GM20000 (cell line): ENCODE measurements at places on chromosomes 11 and 22.

GRCh38 chr11:86812981-86813380, 12.6 kb downstream of the PRSS23 start:
- DNase-seq: no peak

- DNase-seq: no peak
These were observed 36.5 kb downstream of the PRDM11 start for GRCh38 chr11:45182902-45183301.

- DNase-seq: no peak
These were observed 5.8 kb downstream of the TECTA start for GRCh38 chr11:121106812-121107211.

- DNase-seq: no peak
These were observed 28.6 kb upstream of the PRR5 start for GRCh38 chr22:44673406-44673805.

GRCh38 chr11:96707273-96707672, 317.5 kb downstream of the JRKL start:
- no peak for DNase-seq
